ENCODE measurements at places on chromosomes 1 and 21.

DNA sequence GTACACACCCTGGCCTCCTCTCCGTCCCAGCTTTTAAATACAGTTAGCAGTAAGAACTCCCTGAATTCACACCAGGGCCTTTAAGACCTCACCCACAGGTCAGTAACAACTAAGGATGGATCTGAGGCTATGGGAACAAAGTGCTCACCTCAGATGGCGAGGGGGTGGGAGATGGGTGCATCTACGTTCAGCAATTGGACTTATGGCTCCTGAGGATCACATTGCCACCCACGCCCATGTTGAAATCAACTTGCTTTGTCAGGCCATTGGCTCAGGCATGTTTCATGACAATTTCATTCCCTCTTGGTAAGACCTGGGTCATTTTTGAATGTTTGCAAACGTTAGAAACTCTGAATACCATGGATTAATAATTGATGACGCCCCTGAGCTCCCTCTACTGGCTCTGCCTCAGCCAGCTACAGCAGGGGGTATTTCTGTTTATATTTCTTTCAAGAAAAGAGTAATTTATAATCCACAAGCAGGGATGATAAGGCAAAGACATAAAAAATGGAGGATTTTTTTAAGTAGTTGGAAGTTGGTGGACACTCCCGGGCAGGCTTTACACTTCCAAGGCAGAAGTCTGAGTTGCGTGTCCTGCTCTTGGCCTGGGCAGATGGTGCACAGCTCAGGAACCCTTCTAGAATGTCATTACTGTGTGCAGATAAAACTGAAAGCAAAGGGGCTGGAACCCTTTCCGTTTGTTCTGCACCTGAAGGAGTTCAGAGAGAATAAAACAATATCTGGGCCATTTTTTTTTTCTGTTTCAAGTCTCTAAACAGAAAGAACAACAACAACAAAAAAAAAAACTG is 13.7 kb upstream of the LBR start:
- no peak for DNase-seq

GRCh38 chr1:95002540-95003432 is 70.0 kb downstream of the ALG14 start:
- peak; percentile 26 for DNase-seq

- no peak for DNase-seq
Observed at GRCh38 chr1:21307210-21307609, 16.9 kb upstream of the ECE1 start.

DNA sequence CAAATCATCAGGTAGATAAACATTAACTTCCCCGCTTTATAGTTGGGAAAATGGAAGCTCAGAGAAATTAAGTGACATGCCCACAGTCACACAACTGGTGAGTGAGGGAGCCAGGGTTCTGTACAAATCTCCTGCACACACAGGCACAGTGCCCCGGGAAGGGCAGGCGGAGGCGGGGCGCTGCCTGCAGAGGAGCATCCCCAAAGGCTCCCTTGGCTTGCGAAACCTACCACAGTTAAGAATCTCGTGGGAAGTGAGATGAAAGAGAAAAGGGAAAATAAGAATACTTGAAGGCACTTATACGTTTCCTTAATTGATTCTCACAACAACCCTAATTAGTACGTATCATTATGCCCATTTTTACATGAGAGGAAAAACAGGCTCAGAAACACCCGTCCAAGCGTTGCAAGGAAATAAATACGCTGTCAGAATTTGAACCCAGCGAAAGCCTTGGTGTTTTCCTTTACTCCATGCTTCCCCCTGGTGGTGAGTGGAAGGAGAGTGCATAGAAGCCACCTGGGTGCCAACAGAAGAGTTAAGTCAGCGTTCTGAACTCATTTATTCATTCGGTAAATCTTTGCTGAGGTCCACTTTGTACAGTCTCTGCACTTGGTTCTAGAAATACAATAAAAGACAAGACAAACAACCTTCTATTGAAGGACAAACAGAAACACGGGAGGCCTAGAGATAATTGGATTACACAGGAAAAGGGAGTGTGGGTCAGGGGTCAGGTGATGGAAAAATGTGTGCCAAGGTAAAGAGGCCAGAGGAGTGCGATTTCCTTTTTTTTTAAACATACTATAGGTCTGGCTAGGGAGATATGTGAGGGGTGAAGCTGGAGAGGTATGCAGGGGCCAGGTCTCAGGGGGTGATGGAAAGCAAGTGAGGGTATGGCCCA is 28.4 kb downstream of the ACP6 start:
- no peak for DNase-seq

DNA sequence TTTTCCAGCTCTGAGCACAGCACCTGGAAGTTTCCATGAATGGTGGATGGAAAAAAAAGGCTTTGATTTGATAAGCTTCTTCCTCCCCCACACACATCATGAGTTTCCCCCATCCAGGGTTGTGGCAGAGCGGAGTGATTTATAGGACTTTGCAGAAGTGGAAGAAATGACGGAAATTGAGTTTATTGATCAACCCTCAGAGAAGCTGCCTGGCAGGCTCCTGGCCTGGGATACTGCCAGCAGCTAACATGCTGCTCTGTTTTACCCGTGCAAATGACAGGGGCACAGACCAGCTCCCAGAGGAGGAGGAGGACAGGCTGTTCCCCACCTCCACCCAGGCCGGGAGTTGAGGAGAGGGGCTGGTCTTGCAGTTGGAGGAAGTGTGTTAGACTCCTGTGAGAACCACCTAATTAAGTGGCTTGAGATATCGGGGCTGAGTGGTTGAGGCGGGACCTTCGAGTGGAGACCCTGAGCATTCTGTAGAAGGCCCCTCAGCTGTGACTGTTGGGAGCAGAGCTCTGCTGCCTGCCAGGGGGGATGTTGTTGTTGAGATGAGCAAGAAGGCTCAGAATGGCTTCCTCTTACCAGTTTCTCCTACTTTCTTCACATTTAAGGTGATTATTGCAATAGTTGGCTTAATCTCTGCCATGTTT is 21.8 kb downstream of the ADORA1 start:
- DNase-seq: no peak

GRCh38 chr1:43238085-43238484 is 31.7 kb upstream of the TMEM125 start:
- no peak for DNase-seq

GRCh38 chr1:179052776-179053175 is 27.1 kb downstream of the FAM20B start:
- no peak for DNase-seq

GRCh38 chr1:109971559-109971958 is 13.0 kb upstream of the AHCYL1 start:
- DNase-seq: no peak

- no peak for DNase-seq
Observed at GRCh38 chr1:211478376-211478775, 13.6 kb downstream of the RD3 start.

- no peak for DNase-seq
Observed at GRCh38 chr1:246959944-246960693, 28.4 kb upstream of the AHCTF1 start.

- no peak for DNase-seq
Observed at GRCh38 chr21:26470351-26471098, 102.6 kb downstream of the CYYR1 start.

GRCh38 chr21:44253832-44254710 is 7.6 kb downstream of the DNMT3L start:
- no peak for DNase-seq

DNA sequence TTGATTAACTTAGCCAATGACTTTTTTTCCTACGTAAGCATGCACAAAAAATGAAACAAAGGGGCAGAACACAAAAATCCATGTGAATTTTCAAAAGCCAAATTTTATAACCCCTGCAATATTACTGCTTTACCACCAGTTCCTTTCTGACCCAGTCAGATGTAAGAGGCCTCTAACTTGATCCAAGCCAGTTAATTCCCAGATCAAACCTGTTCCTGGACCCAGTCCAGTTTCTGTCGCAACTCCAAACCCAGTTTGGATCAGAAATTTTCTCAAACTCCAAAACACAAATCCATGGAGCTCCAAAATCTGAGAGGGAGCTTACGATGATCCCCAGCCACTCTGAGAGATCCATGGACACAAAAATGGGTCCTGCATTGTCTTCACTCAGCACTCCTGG is 7.8 kb upstream of the ZYG11A start:
- DNase-seq: no peak

- DNase-seq: no peak
Observed at GRCh38 chr1:191904991-191905390, 253.3 kb upstream of the RGS18 start.

DNA sequence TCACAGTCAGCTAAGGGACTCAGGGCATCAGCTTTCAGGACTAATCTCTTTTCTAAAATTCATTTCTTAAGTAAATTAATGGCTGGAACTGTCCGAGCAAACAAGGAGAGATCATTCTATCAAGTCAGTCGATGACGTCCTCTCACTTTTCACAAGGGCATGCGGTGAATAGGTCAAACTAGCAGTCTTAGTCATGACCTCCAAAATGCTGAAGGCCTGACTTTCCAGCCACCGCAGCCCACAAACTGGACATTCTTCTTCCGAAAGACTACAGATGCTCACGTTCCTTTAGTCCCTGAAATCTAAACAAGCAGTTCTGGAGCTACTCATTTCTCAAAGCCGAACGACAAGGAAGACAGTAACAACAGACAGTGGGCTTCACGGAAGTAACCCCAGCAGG is 127.9 kb downstream of the TIAM1 start:
- no peak for DNase-seq

GRCh38 chr1:212412374-212412773 is 2.3 kb downstream of the PACC1 start:
- DNase-seq: no peak

GRCh38 chr1:36988741-36989193 is 45.5 kb downstream of the GRIK3 start:
- no peak for DNase-seq

GRCh38 chr1:232853994-232854797 is 49.0 kb downstream of the MAP10 start:
- DNase-seq: peak; percentile 94

GRCh38 chr1:156104065-156104810 is 10.3 kb upstream of the LMNA start:
- no peak for DNase-seq

- no peak for DNase-seq
Observed at GRCh38 chr1:47184090-47184821, 5.6 kb downstream of the PDZK1IP1 start.

DNA sequence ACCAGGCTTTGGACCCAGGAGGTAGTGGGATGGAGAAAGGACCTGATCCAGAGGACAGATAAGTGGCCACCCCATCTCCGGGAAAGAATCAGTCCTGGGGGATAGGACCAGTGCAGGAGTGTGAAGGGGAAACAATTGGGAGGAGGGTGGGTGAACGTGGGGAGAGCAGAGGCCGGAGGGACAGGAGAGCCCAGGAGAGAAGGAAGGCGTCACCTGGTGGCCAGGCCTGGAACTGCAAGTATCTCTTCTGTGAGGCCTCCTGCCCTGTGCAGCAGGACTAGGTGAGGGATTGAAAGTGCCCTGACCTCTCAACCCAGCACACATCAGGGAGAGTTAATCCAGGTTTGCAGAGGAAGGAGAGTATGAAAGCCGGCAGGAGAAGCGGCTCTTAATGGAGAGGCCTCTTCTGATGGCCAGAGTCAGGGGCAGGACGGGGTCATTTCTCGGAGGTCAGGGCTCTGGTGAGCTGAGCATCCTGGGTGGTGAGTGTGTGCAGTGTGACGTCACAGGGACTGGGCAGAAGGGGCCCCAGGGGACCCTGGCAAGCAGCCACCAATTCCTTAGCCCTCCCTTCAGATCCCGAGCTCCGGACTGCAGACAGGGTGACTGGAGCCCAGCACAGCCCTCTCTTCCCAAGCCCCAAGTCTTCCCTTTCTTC is 9.2 kb upstream of the LAD1 start:
- DNase-seq: peak; percentile 26

DNA sequence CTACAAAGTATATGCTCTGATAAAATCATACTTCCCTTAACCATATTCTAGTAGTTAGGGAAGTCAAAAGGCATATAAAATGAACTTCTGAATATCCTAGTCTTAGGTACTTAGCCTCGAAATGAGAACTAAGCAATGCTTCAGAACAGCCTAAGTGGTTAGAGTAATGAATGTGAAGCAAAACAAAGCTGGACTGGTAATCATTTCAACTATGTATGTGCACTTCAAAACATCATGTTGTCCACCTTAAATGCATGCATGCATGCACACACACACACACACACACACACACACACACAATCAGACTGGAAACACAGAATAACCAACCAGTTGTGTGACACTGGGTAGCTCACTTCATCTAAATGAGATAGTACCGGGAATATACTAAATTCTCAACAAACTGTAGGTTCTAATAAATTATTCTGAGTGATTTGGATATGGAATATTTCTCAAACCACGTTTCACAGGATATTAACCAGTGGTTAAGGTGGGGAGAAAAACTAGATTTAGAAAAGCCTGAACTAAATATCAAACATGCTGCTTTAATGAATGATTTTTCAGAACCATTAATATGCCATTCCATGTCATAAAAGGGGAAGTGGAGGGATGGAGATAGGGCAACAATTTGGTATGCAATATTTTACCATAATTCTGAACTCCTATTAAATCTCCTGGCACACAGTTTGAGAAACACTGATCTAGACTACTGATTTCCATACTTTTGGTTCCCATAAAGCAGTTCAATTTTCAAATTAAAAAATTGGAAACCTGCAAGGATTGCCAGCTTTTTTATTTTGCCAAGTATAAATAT is 19.5 kb downstream of the RNF115 start:
- DNase-seq: no peak

- no peak for DNase-seq
Observed at GRCh38 chr1:162094271-162094670, 24.8 kb downstream of the NOS1AP start.

DNA sequence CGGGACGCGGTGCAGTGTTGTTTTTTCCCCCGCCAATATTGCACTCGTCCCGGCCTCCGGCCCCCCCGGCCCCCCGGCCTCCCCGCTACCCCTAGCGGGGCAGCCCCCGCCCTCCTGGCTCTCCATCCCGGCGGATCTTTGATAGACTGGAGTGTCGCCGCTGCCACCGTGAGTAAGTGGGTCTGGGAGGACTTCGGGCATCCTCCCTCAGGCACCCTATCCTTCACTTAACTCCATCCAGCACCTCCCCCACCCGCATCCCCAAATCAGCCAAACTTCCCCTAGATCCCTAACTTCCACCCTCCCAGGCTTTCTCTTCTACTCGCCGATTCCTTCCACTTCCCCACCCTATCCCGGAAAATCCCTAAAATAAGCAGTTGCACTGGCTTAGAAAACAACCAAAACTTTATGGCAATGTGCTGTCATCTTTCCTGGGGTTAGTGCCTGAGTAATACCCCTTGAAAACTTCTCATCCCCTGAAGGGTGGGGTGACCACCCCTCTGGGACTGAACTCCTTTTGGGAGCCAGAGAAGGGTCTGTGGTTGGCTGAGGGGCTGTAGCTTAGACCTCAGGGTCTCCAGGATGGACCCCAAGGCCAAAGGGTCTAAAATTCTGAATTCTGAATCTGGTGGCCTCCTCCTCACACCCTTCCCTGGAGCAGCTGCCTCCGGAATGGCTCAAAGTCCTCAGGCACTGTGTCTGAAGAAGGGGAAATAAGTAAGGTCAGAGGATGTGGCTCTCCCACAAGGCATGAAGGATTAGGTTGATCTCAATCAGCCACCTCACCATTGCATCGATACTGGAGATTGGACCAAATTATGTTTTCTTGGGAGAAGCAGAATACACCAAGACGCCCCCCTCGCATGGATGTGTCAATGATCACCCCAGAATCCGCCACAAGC is 12.2 kb downstream of the THBS3 start:
- DNase-seq: no peak
